ENCODE measurements at places on chromosomes 6 and 20. TPM values are rescaled to one million over a fixed set of nuclear protein-coding genes. Genes with fewer than 3 reads are reported as not detected.

Gene OOEP
- under 0.01 TPM for total RNA-seq

- no peak for DNase-seq
These were observed 24.9 kb upstream of the SMOC2 start for GRCh38 chr6:168415993-168416530.

- peak; percentile 80 for DNase-seq
These were observed 20.0 kb upstream of the TRIM27 start for GRCh38 chr6:28943557-28944411.

DNA sequence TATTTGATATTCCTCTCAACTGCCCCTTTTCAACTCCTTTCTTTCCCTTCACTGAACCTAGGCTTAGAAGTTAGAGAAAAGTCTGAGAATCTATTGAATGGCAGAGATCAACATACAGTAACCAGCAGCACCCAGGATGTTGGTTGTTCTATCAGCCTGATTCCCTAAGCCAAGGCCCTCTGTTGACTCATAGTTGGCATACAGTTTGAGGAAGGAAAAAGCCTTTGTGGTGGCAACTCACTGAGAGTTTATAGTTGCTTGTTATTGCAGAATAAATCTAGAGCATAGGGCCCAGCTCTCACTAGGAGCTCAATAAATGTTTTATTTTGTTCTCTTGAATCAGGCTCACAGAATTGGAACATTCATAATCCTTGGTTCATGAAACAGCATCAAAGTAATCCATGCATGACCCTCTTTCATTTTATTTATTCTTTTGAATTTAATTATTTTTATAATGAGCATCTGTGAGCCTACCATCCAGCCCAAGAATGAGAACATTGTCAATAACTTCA lies 119.1 kb upstream of the ADGRF1 start:
- peak; percentile 13 for DNase-seq

Data from lung microvascular endothelial cell (primary cell).